Astrocyte of the spinal cord (primary cell): ENCODE measurements at places on chromosomes 11 and 22.

DNA sequence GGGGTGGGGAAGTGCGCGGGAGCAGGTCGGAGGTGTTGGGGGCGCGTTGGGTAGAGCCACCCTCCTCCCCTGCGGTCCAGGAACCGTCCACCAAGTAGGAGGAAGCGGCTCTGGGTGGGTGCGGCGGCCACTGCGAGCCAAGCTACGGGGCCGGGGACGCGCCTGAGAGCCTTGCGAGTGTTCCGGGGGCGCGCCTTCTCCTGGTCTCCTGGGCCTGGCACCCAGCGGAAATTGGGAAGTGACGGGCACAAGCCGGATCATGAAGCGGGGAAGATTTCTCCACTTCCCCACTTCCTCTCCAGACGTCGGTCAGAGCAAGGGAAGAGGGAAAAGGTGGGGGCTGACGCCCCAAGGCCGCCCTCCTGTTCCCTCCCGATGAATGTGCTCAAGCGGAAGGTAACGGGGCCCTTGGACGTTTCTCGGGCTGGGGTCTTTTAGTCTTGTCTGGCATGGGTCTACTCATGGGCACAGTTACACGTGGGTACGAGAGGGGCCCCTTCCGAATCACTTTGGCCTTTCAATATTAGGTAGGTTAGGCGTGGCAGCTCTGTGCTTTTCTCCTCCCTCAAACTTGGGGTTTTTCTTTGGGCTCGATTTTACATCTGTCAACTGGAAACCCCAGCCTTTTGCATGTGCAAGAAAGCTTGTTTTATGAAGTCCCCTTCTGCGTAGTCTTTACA is 865 bp downstream of the RBM14 start:
- no peak for DNase-seq

DNA sequence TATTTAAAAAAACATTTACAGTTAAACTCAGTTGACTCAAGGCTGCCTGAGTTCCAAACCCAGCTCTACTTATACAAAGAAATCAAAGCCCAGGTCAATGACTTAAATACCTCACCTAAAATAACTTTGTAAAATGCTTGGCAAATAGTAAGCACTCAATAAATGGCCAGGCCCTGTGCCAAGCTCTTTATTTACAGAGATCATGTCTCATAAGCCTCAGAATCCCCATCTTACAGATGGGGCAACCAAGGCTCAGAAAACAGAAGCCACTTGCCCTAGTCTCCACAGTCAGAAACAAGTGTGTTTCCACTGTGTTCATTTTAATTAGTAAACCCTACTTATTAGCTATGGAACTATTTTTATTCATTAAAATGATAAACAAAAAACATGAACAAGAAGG is 30.5 kb upstream of the TTC28 start:
- no peak for DNase-seq

DNA sequence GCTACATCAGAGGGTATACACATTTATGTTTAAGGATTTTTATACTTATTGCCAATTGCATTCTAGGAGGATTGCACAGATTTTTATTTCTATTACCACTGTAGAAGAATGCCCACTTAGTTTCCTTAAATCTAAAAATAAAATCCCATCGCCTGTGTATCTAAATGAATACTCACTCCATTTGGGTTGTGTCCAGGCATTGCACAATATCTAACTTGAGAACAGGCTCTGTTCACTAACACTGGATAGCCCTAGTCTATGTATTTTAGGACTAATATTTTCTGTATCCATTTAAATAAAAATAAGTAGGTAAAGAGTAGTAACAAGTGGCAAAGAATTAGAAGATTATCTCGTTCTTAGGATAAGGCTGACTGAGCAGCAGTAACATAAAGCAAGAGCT is 4.1 kb downstream of the C11orf52 start:
- peak; percentile 76 for DNase-seq

GRCh38 chr22:23579280-23579679 is 810 bp downstream of the IGLL1 start:
- no peak for DNase-seq

- DNase-seq, result no peak
These were observed 81.1 kb downstream of the PIWIL3 start for GRCh38 chr22:24693379-24693778.

DNA sequence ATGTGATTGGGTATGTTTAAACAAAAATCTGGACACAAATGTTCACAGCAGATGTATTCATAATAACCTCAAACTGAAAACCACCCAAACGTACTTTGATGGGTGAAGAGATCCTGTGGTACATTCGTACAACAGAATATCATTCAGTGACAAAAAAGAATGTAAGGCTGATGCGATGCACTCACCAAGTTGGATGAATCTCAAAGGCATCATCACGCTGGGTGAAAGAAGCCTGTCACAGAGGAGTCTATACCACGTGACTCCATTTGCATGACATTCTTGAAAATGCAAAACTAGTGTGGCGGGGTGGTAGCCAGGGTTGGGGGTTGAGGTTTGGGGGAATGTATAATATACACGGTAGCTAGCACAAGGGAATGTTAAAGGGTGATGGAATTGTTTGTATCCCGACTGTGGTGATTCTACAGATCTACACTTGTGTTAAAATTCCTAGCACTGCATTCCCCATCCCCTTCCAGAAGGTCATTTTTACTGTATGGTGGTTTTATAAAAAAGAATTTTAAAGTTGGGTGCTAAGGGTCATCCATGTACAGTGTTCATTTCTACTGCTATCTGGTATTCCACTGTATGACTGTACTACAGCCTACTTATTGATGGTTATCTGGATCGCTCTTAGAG is 35.0 kb upstream of the SLC25A1 start:
- DNase-seq, result no peak

DNA sequence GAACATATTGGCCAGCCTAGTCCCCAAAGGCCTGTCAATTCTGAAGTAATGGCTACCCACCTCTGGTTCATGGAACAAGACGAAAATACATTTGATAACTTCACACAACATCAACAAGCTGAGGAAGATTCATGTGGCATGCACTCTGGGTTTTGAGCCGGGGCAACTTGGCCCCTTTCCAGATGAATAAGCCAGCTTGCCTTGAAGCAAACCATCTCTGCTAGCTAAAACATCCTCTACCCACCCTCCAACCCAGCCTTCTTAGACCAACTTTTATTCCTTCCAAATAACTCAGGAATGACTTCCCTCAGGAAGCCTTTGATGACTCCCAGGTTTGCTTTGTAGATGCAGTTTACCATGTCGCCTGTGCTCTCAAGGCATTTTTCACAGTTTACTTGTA is 94.4 kb downstream of the SLC1A2 start:
- DNase-seq, result no peak

DNA sequence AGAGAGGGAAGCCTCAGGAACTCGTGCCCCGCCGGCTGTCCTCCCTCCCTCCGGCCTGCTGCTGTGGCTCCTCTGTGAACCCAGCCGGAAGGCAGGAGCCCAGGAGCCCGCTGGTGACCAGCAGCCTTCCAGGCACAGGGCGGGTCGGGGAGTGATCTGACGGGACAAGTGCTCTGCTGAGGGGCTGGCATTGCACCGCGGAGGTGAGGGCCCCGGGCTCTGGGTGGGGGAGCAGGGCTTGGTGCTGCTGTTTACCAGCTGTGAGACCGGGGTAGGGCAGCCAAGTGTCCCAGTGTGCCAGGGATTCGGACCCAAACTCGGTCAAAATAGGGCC is 53.3 kb downstream of the FLRT1 start:
- DNase-seq, result no peak

DNA sequence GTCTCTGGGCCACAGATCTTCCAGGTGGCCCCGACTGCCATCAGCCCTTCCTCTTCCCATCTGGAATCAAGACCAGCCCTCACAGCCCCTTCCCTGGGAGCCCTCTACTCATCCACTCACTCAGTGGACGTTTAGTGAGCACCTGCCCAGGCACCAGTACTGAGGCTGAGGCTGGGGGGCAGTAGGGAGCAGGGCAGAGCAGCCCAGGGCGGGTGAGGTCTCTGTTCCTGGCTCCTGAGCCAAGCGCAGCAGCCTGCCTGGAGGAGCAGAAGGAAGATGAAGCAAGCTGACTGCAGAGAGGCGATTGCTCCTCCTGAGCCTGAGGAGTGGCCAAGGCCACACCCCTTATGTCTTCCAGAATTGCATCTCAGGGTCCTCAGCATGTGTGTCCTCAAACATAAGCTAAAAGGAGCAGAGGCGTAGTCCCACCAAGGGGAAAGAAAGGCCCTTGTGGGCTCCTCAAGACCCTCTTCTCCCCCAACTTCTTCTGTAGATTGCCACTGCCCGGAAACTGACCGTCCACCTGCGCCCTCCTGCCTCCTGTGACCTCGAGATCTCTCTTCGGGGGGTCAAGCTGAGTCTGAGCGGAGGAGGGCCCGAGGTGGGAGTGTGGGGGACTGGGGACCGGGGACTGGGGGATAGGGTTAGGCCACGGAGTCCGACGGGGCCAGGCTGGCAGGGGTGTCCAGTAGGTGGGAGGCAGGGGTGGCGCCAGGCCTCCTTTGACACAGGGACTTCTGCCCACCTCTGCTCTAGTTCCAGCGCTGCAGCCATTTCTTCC is 5.8 kb downstream of the MAPK8IP2 start:
- DNase-seq, result no peak

DNA sequence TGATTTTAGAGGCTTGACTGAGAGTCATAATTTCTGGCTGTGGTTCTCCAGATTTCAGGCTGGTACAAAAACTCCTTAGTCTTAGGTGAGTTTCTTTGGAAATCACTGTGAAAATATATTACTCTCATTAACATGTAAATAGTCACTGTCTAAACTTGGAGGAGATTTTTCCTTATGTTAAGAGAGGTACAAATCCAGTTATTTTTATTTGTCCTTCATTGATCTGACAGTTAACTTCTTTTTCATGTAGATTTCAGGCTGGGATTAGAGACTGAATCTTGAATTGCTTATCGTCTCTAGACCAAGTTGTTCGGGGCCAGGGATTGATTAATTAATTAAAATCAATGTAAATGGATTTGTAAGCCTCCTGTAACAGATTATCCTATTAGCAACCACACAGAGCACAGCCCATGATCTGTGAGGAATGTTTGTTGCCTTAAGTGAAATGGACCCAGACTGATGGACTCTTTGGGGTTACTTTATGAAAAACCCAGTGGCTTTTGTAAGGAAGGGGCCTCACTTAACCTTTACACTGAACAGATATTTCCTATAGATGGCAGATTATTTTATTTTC is 21.1 kb downstream of the TEAD1 start:
- no peak for DNase-seq

- DNase-seq, result no peak
These were observed 110.4 kb upstream of the CSNK2A3 start for GRCh38 chr11:11463405-11463804.

DNA sequence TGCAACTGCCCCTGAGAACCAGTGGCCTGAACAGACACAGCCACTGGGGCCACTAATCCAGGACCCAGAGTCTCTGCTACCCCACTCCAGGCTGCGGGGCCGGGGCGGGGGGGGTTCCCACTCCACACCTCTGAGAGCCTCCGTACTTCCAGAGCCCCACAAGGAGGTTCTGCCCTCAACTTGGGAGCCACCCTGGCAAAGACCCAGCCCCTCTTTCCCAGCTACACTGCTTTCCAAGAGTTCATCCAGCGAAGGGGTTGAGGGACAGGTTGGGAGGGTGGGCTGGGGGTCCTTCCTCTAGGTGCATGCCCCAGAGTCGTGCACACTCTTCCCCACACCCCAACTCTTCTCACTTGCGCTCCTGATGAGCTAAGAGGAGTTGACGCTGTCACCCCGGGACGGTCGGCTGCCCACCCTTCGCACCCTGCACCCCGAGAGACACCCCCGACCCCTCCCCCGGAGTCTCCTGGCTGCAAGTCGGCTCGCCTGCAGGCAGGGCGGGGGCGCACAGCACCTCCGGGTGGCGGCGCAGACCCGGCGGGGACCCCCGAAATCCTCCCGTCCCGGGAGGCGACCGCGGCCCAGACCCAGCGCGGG is 531 bp downstream of the RAB3IL1 start:
- no peak for DNase-seq

DNA sequence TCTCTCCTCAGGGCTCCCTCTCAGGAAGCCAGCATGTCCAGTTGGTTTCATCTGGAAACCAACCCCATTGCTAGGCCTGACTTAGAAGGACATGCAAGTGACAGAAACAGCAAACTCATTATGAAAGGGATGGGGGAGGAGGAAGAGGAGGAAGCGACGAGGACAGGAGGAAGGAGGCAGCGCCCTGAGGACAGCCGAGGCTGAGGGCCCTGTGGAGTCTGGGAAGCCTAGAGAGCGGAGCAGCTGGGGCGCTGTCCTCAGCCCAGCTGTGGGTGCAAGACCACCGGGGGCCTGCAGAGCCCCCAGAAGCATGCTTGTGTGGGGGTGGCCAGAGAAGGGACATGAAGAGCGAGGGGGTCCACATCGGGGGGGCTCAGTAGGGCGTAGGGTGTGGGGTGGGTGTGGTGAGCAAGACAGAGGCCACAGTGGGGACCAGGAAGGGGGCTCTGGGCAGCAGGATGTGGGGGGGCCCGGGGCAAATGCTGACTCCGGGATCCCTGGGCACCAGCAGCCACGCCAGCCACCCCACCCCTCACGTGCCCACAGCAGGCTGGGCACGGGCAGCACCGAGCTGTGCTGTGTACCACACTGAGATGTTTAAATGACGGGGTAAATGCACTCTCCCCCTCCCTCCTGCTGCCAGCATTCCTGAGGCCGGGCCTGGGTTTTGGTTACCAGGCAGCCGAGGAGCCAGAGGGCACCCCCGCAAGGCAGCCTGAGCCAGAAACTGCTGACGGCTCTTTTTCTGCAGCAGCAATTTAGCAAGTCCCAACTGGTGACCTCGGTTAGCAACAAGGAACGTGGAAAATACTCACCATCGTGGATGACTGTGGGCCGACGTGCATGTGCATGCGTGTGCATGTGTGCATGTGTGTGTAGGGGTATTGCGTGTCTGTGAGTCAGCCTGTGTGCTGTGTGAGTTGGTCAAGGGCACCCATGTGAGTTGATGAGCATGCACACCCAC is 82.7 kb upstream of the LINC01488 start:
- DNase-seq, result peak; percentile 55

GRCh38 chr11:88354912-88355311 is 17.4 kb upstream of the CTSC start:
- DNase-seq, result no peak

DNA sequence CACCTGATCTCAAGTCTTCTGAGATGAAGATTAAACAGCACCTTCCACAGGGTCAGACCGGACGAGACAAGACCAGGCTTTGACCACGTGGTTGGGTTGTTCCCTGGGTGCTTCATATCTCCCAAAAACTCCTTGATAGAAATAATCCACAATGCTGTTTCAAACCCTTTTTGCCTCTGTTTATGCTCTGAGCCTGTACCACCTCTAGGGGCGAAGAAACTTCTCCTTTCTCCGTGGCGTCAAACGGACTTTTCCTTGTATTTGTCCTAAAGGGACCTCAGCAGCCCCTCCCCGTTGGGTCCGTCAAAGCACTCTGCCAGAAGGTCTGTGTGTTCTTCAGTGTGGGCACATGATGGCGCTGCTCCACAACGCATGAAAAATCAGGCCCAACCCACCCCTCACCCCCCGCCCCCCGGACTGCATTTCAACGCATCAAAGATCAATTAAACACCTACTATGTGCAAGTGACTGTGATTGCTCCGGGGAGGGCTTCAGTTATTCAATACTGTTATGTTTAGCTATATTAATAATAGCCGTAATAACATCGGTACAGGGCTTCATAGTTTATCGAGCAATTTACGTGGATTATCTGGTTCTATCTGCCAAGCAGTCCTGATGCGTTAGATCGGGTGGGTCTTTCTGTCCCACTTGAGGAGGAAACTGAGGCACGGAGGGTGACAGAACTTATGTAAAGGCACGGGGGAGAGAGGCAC is 17.3 kb upstream of the EIF3D start:
- DNase-seq, result peak; percentile 47

- DNase-seq, result no peak
These were observed 97.0 kb upstream of the MPPED2 start for GRCh38 chr11:30683176-30683575.
